H7 (cell line): ENCODE measurements at places on chromosomes 5 and 9. TPM values are rescaled to one million over a fixed set of nuclear protein-coding genes. Genes with fewer than 3 reads are reported as not detected.
A peak's percentile ranks its signal among the peaks of the same experiment; 100 is the strongest.

The EQTN gene
- 0.31 and 2.1 TPM in 2 replicates for total RNA-seq

The NDUFS6 gene
- 35.2 and 51.9 TPM in 2 replicates for total RNA-seq

The TTC16 gene
- total RNA-seq = 0.11 TPM in 1 of 2 replicates, not detected in the other

The RFESD gene
- total RNA-seq = 3.3 and 4.2 TPM in 2 replicates

The PSAT1 gene
- 224 and 271 TPM in 2 replicates for total RNA-seq

The SOX30 gene
- total RNA-seq = 0.04 and 0.42 TPM in 2 replicates

The CRB2 gene
- total RNA-seq = 1.6 and 1.7 TPM in 2 replicates

The ZNF189 gene
- total RNA-seq = 9.9 and 13.2 TPM in 2 replicates

The GRAMD2B gene
- total RNA-seq = 4.1 and 7.1 TPM in 2 replicates

The THOC3 gene
- 147 and 165 TPM in 2 replicates for total RNA-seq

GRCh38 chr9:19624519-19624918 lies 164.3 kb downstream of the SLC24A2 start:
- DNase-seq = no peak

DNA sequence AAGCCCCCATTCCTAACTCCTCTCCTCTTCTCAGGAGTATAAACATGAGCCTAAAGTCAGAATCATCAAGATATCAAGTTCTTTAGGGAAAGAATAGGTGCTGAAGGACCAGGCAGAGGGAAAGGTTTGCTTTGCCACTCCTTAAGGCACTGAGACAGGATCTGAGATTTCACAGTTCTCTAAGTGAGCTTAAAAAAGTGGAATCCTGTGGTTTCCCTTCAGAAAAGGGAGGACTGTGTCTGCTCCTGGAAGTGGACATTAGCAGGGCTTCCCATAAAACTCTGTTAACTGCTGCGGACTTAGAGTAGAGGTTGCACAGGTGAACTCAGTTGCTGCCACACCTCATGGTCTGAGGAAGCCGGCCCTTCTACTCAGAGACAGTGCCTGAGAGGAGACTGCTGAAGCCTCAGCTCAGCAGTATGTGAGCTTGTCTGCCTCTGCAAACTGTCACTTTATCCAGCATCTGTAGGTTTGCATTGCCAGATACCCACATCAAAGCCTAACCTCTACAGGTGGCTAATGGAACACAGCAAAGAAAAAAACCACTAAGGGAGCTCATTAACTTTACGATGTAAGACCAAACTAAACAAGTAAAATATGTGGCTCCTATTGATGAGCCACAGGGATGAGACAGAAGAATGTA lies 42.9 kb downstream of the RIC1 start:
- DNase-seq = no peak

DNA sequence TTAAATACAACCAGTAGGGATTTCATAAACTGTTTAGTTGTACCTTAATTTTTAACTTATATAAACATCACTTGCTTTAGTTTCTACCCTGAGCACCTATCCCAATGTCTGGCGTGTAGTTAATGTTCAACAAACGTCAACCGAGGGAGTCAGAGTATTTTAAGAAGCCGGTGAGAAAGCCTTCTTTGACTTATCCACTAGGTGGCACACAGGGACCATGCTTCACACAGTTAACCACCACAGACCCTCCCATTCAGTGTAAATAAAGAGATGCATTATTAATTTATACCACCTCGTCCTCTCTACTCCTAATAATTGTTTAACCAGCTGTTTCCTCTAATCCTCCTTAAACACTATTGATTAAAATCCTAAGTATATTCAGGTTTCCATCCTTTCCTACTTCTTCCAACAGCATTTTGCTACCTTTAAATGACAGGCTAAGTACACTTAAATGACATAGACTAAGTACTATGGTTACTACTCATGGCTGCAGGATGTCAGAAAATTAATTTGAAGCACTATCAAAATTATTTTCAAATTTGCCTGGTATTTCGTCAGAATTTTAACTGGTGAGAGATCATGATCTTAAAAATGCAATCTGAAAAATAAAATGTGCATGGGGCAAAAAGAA lies 2.3 kb downstream of the HAPLN1 start:
- DNase-seq = peak; percentile 56

GRCh38 chr9:116165912-116166311 lies 12.3 kb downstream of the PAPPA start:
- DNase-seq = no peak

DNA sequence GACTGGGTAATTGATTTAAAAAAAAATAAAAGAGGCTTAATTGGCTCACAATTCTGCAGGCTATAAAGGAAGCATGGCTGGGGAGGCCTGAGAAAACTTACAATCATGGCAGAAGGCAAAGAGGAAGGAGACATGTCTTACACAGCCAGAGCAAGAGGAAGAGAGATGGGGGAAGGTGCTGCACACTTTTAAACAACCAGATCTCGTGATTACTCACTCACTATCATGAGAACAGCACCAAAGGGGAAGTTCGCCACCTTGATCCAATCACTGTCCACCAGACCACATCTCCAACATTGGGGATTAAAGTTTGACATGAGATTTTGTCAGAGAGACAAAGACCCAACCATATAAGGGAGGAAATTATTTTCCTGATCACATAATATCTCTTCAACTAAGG lies 138.8 kb upstream of the NR4A3 start:
- DNase-seq = no peak

- DNase-seq = peak; percentile 32
Observed at GRCh38 chr5:142922223-142922952, 152.2 kb downstream of the ARHGAP26 start.

DNA sequence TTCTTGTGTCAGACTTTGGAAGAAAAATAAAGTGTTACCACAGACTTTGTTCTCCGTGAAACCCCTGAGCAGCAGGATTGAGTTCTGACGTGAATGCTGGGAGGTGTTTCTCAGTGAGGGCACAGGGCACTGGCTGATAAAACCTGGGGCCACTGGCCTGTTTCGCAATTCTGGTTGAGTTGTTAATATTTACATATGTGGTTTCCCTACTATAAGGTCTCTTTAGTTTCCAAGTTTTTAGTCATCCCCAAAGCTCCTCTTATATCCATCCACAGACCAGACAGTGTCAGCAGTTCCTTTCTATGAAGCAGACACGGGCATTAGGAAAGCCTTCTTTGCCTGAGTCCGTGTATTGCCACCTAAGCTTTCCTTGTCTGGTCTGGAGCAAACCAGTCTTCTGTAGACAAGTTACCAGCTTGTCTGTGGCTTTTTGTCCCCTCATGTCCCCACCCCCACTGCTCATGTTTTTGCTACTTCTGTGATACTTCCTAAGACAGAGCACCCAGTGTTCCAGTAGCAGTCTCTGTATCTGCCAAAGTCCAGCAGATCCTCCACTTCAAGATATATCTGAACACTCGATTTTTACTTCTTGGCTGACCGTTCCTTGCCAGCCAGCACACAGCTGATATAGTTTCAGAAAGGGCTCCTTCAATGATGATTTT lies 42.0 kb downstream of the ACO1 start:
- DNase-seq = no peak

- peak; percentile 43 for DNase-seq
Observed at GRCh38 chr5:61817472-61818326, 485.6 kb downstream of the ZSWIM6 start.

- DNase-seq = peak; percentile 57
Observed at GRCh38 chr9:1869843-1870242, 145.3 kb upstream of the SMARCA2 start.

- DNase-seq = no peak
Observed at GRCh38 chr9:136244969-136245218, 718 bp downstream of the QSOX2 start.

- no peak for DNase-seq
Observed at GRCh38 chr5:17912794-17913193, 278.5 kb downstream of the TAF11L14 start.

GRCh38 chr5:112574536-112574935 lies 155.5 kb upstream of the EPB41L4A start:
- DNase-seq = no peak
